ENCODE measurements at places on chromosomes 12 and 14. TPM values are rescaled to one million over a fixed set of nuclear protein-coding genes. Genes with fewer than 3 reads are reported as not detected.

Gene SOAT2
- total RNA-seq, result not detected

Gene DHRS2
- total RNA-seq, result 1.2 TPM

Gene TAS2R42
- total RNA-seq, result not detected

Gene KRT83
- not detected for total RNA-seq

Gene GLT8D2
- total RNA-seq, result not detected

Gene CPM
- total RNA-seq, result 0.81 TPM

Gene TGM1
- total RNA-seq, result 1.5 TPM

Gene RASAL1
- total RNA-seq, result not detected

Gene PLD4
- total RNA-seq, result not detected

Gene HOXC12
- 6.1 TPM for total RNA-seq

Gene CEBPE
- total RNA-seq, result not detected

Measured in A673 (cell line).